ENCODE measurements at places on chromosomes 12 and 14. TPM values are rescaled to one million over a fixed set of nuclear protein-coding genes. Genes with fewer than 3 reads are reported as not detected.

DNA sequence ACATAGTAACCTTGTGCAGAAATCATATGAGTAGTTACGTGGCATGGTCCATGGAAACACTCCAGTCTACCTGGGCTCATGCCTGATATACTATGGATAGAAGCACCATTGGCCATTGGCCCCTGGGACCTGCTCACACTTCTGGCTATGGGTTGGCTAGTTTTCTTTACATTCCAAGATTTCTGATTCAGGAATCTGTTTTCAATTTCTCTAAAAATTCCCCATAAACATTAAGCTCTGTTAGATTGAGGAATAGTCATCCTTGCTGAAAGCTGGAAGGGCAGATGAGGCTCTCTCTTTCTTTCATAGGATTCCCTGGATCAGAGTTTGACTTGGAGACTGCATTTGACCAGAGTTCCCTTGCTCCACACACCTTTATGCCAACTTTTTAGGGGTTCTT lies 37.3 kb upstream of the RAP1B start:
- DNase-seq = no peak
- H3K4me1 ChIP-seq = peaks cover 30% of the 10 kb centered on the region
- no peak overlapping the region for H3K4me3 ChIP-seq
- no peak overlapping the region for H3K27ac ChIP-seq
- no peaks in the 10 kb centered on the region for H3K27me3 ChIP-seq

DNA sequence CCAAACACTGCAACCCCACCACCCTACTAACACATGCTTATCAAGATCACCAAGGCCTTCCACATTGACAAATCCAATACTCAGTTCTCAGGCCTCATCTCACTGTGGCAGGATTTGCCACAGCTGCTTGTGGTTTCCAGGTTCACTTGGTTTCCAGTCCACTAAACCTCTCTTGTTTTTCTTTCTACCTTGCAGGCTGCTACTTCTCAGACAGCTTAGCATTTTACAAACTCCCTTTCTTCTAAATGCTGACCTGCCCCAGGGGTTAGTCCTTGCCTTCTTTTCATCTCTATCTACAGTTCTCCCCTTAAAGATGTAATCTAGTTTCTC lies 84.1 kb downstream of the BCAT1 start:
- no peak overlapping the region for H3K4me3 ChIP-seq
- peaks cover 3% of the 10 kb centered on the region for H3K36me3 ChIP-seq
- no peak for DNase-seq
- H3K27me3 ChIP-seq = no peaks in the 10 kb centered on the region
- H3K4me1 ChIP-seq = peaks cover 12% of the 10 kb centered on the region

DNA sequence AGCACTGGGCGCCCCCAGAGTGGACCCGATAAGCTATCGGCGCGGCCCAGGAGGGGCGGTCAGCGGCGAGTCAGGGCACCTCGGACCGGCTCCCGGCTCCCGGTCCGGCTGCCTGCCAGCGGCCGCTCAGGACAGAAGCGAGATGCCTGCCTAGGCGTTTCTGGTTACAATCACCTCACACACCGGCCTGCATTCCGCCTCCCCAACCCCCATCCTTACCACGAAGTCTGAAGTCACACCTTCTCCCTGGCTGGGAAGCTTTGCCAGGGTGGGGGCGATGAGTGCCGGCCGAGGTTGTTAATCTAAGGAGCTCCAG lies 42.6 kb upstream of the TBX5 start:
- no peaks in the 10 kb centered on the region for H3K4me1 ChIP-seq
- peaks cover 75% of the 10 kb centered on the region for H3K27me3 ChIP-seq

DNA sequence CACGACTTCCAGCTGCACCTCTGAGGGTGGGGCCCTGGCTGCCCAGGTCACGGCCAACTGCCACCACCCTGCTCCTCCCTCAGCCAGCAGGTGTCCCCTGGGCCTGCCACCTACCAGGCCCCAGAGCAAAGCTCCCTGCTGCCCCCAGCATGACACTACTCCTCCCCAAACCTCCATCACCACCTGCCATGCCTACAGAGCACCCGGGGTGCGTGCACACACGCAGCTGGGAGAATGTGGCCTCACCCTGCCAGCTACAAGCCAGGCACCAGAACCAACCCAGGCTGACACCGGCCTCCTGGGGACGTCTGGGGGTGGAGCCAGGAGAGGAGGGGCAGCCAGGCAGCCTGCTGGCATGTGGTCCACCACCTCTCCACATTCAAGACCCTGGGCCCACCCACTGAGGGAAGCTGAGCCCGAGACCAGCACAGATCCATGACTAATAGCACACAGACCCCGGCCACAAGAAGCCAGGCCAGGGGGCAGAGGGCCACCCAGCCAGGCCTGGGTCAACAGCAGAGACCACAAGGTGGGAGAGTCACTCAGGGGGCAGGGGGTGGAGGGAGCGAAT lies 3.4 kb downstream of the JAG2 start:
- peaks cover 15% of the 10 kb centered on the region for H3K27me3 ChIP-seq
- no peaks in the 10 kb centered on the region for H3K36me3 ChIP-seq
- H3K27ac ChIP-seq = no peak overlapping the region
- no peak overlapping the region for H3K4me3 ChIP-seq
- peaks cover 10% of the 10 kb centered on the region for H3K4me1 ChIP-seq

The LMNTD1 gene
- not detected for total RNA-seq

The PTPN6 gene
- total RNA-seq = 346 TPM
